ENCODE measurements at places on chromosomes 1 and 21.

- DNase-seq, result peak; percentile 79
Measured at GRCh38 chr1:225754940-225755641, 22.5 kb upstream of the SRP9 start.

- peak; percentile 41 for DNase-seq
Measured at GRCh38 chr1:85311818-85312217, 35.4 kb upstream of the BCL10 start.

GRCh38 chr1:168654198-168654915, 74.6 kb downstream of the DPT start:
- peak; percentile 73 for DNase-seq

DNA sequence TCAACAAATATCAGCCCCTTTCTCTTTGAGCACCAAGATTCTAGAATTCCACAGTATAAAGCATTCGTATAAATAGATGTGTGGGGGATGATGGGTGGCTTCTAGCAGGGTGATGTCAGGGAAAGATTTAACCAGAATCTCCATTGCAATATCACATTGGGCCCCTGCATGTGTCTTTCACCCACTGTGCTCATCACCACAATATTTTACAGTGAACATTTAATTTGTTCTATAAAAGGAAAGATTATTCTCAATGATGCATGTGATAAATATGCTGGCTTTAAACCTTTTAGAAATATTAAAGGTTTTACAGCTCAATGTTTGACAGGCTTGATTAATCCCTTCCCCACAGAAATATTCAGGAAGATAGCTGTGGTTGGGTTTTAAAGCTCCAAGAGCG, 457.8 kb upstream of the DAB1 start:
- peak; percentile 5 for DNase-seq

GRCh38 chr1:176989023-176989422, 175.5 kb downstream of the ASTN1 start:
- DNase-seq, result peak; percentile 22

- DNase-seq, result no peak
Measured at GRCh38 chr1:204286831-204287421, 72.8 kb downstream of the PLEKHA6 start.

GRCh38 chr1:22628698-22629444, 7.6 kb upstream of the C1QA start:
- DNase-seq, result no peak

- no peak for DNase-seq
Measured at GRCh38 chr1:15412175-15412800, 2.6 kb downstream of the EFHD2 start.

DNA sequence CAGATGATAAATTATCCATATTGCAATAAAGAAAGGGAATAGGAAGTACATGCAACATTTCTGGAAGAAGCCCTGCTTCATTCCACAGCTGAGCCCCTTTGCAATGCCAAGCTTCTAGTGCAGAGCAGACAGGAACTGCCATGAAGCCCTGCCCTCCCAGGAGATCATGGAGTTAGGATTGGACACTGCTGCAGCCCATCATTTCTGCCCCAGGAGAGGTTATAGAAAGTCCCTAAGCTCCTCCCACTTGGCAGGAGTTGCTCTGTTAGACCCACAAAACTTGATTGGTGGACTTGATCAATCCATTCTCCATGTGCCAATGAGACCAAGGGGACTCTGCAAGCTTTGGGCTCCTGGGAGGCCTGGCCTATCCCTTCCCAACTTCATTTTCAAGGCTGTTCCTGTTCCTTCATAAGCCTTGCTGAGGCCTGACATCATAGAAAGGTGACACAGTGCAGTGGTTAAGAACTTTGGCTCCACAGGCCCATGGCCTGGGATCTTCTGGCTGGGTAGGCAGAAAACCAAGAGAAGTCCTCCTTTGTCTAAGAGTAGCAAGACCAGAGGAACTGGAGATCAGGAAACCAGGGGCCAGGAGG, 1.3 kb upstream of the LAPTM5 start:
- DNase-seq, result peak; percentile 26

- DNase-seq, result peak; percentile 53
Measured at GRCh38 chr1:6614019-6614928, 743 bp downstream of the PHF13 start.

DNA sequence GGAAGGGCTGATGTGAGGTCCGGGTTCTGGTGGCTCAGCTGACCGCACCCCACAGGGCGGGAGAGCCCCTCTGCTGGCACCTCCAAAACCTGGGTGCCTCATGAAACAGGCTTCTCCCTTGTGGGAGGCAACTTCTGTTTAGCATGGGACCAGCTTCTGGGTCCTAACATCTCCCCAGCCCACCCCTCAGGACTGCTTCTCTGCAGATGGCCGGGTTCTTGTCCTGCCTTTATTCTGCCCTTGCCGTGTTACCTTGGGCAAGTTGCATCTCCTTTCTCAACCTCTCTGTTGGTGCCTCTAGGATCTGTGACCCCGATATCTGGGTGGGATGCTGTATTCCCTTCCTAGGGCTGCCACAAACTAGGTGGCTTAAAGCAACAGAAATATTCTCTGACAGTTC, 15.0 kb upstream of the TTC22 start:
- no peak for DNase-seq

DNA sequence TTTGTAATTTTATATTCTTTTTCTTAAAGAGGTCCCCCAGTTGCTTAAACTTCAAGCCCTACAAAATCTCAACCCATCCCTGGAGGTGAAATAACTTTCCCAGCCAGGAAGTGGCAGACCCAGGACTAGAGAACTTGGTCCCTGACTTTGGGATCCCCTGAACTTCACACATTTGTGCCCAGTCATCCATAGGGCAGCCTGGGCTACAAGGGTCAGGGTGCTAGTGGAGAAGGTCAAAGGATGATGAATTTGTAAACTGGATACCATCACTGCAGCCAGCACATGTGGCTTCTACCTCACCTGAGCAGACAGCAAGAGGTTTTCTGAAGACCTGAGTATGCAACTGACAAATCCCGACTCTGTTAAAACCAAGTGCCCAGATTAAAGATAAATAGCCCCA, 31.4 kb downstream of the HIVEP3 start:
- DNase-seq, result no peak

- DNase-seq, result no peak
Measured at GRCh38 chr1:202706851-202707250, 3.4 kb downstream of the SYT2 start.

GRCh38 chr1:248622570-248623001, 12.3 kb downstream of the OR2T11 start:
- DNase-seq, result peak; percentile 15

- no peak for DNase-seq
Measured at GRCh38 chr1:37458551-37458950, 15.8 kb upstream of the ZC3H12A start.

- no peak for DNase-seq
Measured at GRCh38 chr1:102861247-102861646, 247.1 kb downstream of the COL11A1 start.

- DNase-seq, result peak; percentile 77
Measured at GRCh38 chr21:27132266-27132665, 165.4 kb upstream of the ADAMTS5 start.

DNA sequence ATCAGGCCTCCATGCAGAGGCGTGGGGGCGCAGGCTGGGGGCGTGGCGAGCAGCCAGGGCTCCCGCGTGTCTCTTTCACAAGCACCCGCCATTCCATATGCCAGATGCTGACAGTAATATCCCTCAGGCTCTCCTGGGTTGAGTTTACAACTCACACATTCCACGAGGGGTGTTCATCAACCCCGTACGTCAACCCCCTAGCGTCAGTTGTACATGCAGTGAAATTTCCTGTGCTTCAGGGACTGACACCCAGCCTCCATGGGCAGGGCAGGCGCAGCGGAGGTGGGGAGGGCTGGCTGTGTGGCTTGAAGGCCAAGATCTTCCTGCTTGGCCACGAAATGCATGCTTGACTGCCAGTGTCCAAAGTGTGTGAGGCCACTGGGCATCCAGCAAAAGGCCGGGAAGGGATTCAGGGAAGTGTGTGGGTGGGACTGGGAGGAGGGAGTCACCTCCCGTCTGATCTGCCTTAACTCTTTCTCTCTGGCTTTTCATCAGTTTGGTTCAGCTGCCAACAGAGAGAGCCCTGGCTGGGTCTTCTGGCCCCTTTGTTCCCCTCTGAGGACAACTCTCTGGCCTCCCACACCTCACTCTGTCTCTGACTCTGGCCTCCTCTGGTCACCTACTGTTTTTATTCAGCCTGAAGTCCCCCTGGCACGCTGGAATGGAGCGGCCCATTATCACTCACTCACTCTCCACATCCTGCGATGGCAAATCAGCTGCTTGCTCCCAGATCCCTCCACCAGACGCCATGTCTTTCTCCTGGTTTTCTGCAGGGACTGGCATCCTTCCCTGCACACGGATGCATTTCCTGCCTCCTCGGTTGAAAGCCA, 33.8 kb downstream of the CLIC6 start:
- DNase-seq, result peak; percentile 82

DNA sequence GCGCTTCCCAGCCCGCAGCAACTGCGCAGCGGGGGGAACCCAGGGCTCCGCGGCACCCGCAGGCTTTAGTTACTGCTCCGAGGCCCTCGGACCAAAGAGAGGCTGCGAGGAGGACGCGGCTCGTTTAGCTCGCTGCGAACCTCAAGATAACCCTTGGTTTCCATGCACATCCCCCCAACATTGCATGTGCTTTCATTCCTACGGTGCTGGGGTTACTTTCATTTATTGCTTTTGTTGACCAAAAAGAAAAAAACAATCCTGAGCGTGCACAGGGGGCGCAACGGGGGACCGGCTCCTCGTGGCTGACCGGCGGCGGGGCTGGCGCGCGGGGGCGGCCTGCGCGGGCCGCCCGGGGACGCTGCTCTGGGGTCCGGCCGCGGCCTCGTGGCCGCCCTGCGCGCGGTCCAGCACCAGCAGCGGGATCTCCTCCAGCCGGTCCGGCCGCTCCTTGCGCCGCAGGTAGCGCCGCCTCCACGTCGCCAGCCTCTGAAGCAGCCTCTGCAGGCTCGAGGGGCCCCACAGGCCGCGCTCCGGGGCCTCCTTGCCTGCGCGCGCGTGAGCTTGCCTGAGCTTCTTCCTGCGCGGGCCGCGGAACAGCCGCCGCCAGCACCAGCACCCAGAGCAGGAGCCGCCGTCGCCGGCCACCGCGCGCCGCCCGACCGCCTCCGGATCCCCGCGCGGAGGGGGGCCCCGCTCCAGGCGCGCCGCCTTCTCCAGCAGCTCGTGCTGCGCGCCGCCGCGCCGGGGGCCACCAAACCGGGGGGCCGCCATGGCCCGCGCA, 77.4 kb downstream of the DESI2 start:
- peak; percentile 57 for DNase-seq

- no peak for DNase-seq
Measured at GRCh38 chr1:110384581-110385321, 6.1 kb downstream of the SLC16A4 start.

DNA sequence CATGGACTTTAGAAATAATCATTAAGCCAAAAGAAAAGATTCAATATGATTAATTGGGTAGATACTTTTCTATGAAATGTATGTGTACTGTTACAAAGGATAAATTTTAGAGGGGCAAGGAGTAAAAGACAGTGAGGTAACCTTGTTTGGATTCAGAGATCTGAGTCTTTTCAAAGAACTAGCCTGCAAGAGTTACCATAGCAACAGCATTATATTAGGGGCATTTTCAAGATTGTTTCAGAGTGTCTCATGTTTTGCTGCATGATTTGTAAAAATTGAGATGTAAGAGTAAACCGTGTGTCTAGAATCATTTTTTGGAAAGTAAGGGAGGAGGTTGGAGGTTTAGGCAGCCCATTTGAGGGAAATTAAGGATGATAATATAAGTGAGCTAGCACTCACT, 70.6 kb upstream of the KIAA1614 start:
- peak; percentile 80 for DNase-seq

GRCh38 chr1:109619576-109620400, at the start of the genes AMPD2 and GNAT2:
TSS of gene AMPD2 (plus strand) at chr1:109619837. CDS start at chr1:109621176, 1,339 bp downstream.
TSS of gene GNAT2 (minus strand) at chr1:109619616. CDS start at chr1:109612870, 6,746 bp downstream.
- peak; percentile 86 for DNase-seq

GRCh38 chr1:4702932-4703331, 48.5 kb downstream of the AJAP1 start:
- peak; percentile 94 for DNase-seq

- peak; percentile 44 for DNase-seq
Measured at GRCh38 chr1:225318706-225319575, 108.9 kb downstream of the LBR start.

DNA sequence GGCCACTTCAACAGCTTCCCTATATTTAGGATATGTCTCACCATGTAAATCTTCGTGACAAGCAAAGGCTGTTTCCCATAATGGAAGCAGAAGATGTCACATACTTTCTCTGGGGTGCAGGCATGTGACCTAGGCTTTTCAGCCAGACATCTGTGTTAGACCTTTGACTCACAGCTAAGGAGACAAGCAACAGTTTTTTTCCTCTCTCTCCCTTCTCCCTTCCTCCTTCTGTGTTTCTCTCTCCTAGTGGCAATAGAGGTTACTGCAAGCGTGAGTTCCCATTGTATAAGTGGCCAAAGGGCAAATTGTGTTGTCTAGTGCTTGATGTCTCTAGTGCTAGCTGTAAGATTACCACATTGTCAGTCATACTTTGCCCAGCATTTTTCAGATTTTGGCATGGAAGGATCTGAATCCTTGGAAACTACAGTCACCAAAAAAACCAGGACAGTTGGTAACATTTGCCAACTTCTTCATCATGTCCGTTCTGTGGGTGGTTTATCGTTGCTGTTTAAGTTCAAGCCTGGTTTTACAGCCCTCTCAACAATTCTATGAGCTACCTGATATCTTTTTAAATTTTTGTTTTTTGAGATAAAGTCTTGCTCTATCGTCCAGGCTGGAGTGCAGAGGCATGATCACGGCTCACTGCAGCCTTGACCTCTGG, 44.4 kb upstream of the RABGAP1L start:
- peak; percentile 53 for DNase-seq

- DNase-seq, result no peak
Measured at GRCh38 chr1:205480349-205480985, 24.0 kb upstream of the CDK18 start.

GRCh38 chr1:179803104-179803503, 60.0 kb downstream of the FAM163A start:
- DNase-seq, result no peak

DNA sequence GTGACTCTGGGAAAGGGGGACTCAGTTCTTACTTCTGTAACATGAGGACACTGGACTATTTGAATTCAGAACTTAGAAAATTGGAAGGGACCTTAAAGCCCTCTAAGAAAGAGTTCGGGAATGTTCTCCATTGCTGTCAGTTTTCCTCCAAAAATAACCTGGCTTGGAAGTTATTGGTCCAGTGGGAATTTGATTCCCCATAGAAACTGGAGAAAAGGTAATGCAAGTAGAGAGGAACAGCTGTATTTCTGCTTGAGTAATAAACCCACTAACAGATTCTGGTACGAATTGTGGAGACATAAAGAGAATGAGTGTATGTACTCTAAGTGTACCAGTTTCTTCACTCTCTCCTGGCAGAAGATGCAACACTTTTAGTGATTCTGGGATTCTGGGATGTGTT, 1.8 kb downstream of the ZBED6 start:
- no peak for DNase-seq

GRCh38 chr1:225944951-225945350, 3.9 kb upstream of the LEFTY2 start:
- no peak for DNase-seq

- DNase-seq, result no peak
Measured at GRCh38 chr1:234979296-234980279, 149.0 kb downstream of the TOMM20 start.

DNA sequence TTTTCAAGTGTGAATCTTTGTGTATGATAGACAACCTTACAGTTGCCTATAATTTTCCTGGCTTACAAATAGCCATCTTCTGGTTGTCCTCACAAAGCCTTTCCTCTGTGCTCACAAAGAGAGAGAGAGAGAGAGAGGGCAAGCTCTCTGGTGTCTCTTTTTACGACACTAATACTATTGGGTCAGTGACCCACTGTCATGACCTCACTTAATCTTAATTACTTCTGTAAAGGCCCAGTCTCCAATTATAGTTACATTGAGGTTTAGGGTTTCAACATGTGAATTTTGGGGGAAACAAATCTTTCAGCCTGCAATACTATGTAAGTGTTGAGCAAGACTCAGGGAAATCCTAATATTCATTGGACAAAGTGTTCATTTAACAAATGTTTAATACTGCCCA, 167.4 kb upstream of the COL11A1 start:
- DNase-seq, result no peak

- DNase-seq, result no peak
Measured at GRCh38 chr1:220819467-220820026, 32.8 kb downstream of the MTARC1 start.
